ENCODE measurements at places on chromosomes 1 and 21. TPM values are rescaled to one million over a fixed set of nuclear protein-coding genes. Genes with fewer than 3 reads are reported as not detected.

- no peaks in the 10 kb centered on the region for H3K4me1 ChIP-seq
- DNase-seq: no peak
- H3K27me3 ChIP-seq: no peaks in the 10 kb centered on the region
- no peak overlapping the region for H3K4me3 ChIP-seq
Measured at GRCh38 chr1:116460261-116460660, 87.2 kb downstream of the ATP1A1 start.

DNA sequence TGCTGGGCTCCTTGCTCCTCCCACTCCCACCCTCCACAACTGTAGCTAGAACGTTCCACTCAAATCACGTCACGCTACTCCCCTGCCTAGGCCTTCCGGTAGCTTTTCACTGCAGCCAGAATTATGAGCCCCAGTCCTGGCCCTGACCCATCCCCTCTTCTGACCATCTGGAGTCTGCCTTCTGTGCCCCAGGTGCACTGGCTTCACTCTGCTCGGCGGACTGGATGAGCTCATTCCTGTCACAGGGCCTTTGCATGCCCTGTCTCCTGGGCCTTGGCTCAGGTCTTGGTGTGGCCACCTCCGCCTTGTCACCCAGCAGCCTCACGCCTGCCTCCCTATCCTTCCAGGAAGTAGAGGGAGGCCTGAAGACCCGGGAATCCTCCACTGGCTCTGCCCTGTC lies 62.5 kb upstream of the ACTL8 start:
- no peaks in the 10 kb centered on the region for H3K4me1 ChIP-seq
- H3K4me3 ChIP-seq: no peak overlapping the region
- no peak overlapping the region for H3K27ac ChIP-seq
- DNase-seq: no peak
- no peaks in the 10 kb centered on the region for H3K27me3 ChIP-seq

- no peak for DNase-seq
- no peak overlapping the region for H3K27ac ChIP-seq
- no peak overlapping the region for H3K4me3 ChIP-seq
- no peaks in the 10 kb centered on the region for H3K36me3 ChIP-seq
- H3K4me1 ChIP-seq: no peaks in the 10 kb centered on the region
Measured at GRCh38 chr21:43825242-43825935, 36.0 kb downstream of the RRP1 start.

Gene SPRR3
- not detected for total RNA-seq

Gene GSTM3
- 105 TPM for total RNA-seq

Gene TPTE
- total RNA-seq: not detected

DNA sequence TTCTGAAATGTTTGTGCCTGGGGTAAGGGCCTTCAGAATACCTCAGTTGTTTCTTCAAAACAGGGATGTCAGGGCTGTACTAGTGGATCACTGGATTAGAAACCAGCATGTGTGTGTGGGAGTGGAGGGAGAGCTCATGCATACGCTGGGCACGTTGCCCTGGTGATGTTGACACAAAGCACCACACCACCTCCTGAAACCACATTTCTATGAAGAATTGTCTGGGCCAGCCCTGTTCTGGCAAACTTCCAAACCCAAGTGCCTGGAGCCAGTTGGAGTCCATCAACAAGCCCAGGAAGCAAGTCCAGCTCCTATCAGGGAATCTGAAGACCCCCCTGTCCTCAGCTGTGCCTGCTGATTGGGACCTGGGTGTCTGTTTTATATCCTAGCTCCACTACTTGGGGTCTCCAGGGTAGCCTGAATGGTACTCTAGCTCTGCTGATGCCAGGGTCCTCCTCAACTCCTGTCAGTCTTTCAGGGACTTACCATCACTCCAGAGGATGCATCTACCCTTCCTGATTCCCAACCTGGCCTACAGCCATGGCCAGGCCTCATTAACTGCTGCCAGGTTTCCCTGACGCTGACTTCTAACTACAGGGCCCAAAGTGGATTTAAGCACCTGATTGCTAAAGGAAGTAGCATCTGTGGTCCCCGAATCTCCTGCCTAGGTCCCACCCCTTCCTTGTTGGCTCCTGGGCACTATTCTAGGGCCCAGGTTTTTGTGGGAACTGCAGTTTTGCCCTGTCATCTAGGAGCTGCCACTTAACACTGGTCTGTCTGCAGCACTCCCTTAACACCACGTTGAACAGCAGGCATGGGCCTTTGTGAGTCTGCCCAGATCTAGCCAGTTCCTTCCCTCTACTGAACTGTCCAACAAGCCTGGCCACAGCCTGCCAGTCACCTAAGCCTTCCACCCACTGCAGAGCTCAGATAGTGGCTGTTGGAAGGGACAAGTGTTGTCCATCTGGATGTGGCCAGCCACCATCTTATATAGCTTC lies 45.5 kb downstream of the LPAR3 start:
- peak overlapping the region; percentile 85 for H3K27ac ChIP-seq
- H3K27me3 ChIP-seq: no peaks in the 10 kb centered on the region
- peaks cover 13% of the 10 kb centered on the region for H3K4me1 ChIP-seq

DNA sequence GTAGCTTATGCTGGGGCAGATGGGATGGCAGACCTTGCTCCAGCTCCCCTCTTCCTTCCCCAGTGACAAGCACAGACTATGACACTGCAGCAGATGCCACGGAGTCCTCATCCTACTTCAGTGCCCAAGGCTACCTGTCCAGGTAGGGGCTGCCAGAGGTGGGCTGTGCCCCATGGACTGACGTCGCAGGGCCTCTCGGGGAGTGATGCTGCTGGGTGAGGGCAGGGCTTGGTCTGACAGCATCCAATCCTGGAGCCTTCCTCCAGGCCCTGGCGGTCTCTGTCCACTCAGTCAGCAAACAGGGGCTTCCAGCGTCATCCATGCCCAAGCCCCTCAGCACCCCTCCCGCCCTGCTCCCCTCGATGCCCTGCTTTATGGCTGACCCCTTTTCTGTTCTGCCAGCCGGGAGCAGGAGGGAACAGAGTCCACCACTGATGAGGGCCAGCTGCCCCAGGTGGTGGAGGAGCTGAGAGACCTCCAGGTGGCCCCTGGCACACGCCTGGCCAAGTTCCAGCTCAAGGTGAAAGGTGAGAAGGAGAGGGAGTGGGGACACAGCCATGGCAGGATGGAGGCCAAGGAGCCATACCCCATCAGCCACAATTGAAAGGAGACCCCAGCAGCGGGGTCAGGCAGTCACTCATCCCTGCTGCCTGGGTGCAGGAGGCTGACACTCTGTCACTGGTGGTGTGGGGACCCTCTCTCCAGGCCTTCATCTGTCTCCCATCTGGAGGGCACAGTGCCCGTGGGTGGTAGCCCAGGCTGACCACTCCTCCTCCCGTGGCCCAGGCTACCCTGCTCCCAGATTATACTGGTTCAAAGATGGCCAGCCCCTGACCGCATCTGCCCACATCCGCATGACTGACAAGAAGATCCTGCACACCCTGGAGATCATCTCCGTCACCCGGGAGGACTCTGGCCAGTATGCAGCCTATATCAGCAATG lies 73.6 kb downstream of the TRIM11 start:
- peak; percentile 44 for DNase-seq
- no peak overlapping the region for H3K4me3 ChIP-seq
- no peak overlapping the region for H3K27ac ChIP-seq
- H3K4me1 ChIP-seq: no peaks in the 10 kb centered on the region

GRCh38 chr1:46646844-46647243 lies 21.3 kb downstream of the ATPAF1 start:
- no peak overlapping the region for H3K27ac ChIP-seq
- no peak overlapping the region for H3K4me3 ChIP-seq
- H3K27me3 ChIP-seq: no peaks in the 10 kb centered on the region
- DNase-seq: no peak
- H3K4me1 ChIP-seq: no peaks in the 10 kb centered on the region

Gene ANP32E
- 21.6 TPM for total RNA-seq

DNA sequence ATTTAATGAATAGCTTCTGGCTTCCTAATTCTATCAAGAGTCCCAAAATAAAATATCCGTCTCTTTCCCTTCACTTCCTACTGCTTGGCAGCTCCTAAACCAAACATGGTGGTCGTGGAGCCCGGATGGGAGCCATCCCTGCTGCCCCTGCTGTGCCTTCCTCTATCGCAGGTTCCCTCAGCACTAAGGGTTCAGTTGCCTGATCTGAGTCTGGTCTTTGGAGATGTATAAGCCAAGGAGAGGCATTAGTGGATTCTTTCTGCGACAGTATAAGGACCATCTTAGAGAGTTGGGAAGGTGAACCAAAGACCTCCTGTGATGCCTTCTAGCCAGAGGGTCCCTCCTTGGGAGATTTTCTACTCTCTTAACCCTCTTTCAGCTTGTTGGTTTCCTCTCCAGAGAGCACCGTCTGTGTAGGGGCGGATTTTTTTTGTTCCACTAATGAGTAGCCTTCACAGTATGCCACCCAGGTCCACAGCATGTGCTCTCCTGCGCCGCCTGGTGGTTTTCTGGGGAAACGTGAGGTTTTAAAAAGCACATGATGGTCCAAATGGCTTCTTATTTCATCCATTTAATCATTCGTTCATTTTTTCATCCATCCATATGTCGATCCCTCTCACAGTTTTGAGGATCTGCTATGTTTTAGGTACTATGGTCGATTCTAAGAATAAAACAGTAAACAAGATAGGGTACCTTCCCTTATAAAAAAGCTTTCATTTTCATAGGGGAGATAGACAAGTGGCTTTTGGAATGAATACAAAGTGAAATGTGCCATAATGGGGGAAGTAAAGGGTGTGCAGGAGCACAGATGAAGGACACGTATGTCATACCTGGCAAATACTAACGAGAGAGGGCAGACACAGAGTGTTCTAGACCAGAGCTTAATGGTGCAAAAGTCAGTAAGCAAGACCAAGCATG lies 71.0 kb downstream of the NFASC start:
- no peaks in the 10 kb centered on the region for H3K27me3 ChIP-seq
- no peak overlapping the region for H3K4me3 ChIP-seq
- no peaks in the 10 kb centered on the region for H3K4me1 ChIP-seq
- no peaks in the 10 kb centered on the region for H3K36me3 ChIP-seq
- H3K27ac ChIP-seq: no peak overlapping the region

GRCh38 chr1:182616130-182617013 lies 12.2 kb upstream of the RGS16 start:
- no peaks in the 10 kb centered on the region for H3K27me3 ChIP-seq
- peak; percentile 54 for DNase-seq
- no peaks in the 10 kb centered on the region for H3K36me3 ChIP-seq
- peaks cover 3% of the 10 kb centered on the region for H3K4me1 ChIP-seq
- H3K27ac ChIP-seq: peak overlapping the region; percentile 88
- H3K4me3 ChIP-seq: peak overlapping the region; percentile 81

DNA sequence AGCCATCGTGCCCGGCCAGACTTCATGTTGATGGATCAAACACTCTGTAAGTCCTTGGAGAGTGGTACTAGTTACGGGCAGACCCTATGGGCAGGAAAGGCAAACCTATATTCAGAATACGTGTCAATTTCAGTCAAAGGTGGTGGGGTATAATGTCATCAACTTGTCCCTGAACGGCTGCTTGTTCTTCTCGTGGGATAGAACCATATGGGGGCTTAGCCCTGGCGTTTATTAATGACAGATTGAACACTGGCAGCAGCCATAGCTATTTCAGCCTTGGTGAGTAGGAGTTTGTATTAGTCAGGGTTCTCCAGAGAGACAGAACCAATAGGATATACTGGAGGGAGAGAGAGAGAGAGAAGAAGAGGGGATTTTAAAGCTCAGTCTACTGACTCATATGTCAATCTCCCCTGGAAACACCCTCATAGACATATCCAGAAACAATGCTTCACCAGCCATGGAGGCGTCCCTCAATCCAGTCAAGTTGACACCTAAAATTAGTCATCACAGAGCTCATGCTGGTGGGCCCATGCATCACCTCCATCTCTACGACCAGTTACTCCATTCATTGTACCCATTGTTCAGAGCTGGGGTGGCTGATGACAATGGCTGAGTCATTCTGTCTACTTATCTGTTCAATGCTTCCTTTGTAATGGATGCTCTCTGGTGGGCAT lies 16.1 kb upstream of the AQP10 start:
- no peak overlapping the region for H3K27ac ChIP-seq
- no peak for DNase-seq
- no peaks in the 10 kb centered on the region for H3K27me3 ChIP-seq
- H3K36me3 ChIP-seq: no peaks in the 10 kb centered on the region
- no peak overlapping the region for H3K4me3 ChIP-seq

- DNase-seq: no peak
- H3K36me3 ChIP-seq: no peaks in the 10 kb centered on the region
Measured at GRCh38 chr1:185367218-185367617, 50.2 kb upstream of the IVNS1ABP start.

DNA sequence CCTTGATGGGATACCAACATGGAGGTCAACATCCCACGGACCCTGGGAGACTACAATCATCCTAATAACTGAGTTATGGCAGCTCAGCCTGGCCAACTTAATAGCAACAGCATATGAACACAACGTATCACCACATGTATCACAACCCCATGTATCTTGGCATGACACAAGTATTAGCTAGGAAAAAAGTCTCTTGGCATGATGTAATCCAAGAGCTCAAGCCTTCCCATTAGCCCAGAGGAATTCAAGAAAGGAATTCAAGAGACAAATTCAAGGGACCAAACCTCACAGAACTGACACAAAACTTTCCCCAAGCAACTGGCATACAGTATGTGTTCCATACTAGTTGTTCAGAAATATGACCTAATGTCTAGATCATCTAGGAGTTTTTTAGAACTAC lies 100.9 kb upstream of the HMGB4 start:
- H3K27me3 ChIP-seq: no peaks in the 10 kb centered on the region
- DNase-seq: no peak
- no peak overlapping the region for H3K4me3 ChIP-seq
- H3K27ac ChIP-seq: no peak overlapping the region

Gene UBASH3A
- total RNA-seq: 0.66 TPM

DNA sequence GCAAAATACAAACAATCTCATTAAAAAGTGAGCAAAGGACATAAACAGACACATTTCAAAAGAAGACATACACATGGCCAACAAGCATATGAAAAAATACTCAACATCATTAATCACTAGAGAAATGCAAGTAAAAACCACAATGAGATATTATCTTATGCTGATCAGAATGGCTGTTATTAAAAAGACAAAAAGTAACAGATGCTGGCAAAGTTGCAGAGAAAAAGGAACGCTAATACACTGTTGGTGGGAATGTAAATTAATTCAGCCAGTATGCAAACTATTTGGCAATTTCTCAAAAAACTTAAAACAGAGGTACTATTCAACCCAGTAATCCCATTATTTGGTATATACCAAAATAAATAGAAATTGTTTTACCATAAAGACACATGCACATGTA lies 32.2 kb upstream of the TNFSF18 start:
- DNase-seq: no peak
- no peak overlapping the region for H3K4me3 ChIP-seq
- H3K27ac ChIP-seq: no peak overlapping the region
- H3K4me1 ChIP-seq: no peaks in the 10 kb centered on the region
- H3K36me3 ChIP-seq: no peaks in the 10 kb centered on the region

- no peaks in the 10 kb centered on the region for H3K4me1 ChIP-seq
- H3K4me3 ChIP-seq: no peak overlapping the region
- H3K27ac ChIP-seq: no peak overlapping the region
- no peaks in the 10 kb centered on the region for H3K27me3 ChIP-seq
- no peak for DNase-seq
- no peaks in the 10 kb centered on the region for H3K36me3 ChIP-seq
Measured at GRCh38 chr21:38417726-38418125, 80.6 kb downstream of the ERG start.

Gene BGLAP
- total RNA-seq: 2.9 TPM

All from breast epithelium (tissue), 4 donors.